ENCODE measurements at places on chromosomes 11 and 22. TPM values are rescaled to one million over a fixed set of nuclear protein-coding genes. Genes with fewer than 3 reads are reported as not detected.

DNA sequence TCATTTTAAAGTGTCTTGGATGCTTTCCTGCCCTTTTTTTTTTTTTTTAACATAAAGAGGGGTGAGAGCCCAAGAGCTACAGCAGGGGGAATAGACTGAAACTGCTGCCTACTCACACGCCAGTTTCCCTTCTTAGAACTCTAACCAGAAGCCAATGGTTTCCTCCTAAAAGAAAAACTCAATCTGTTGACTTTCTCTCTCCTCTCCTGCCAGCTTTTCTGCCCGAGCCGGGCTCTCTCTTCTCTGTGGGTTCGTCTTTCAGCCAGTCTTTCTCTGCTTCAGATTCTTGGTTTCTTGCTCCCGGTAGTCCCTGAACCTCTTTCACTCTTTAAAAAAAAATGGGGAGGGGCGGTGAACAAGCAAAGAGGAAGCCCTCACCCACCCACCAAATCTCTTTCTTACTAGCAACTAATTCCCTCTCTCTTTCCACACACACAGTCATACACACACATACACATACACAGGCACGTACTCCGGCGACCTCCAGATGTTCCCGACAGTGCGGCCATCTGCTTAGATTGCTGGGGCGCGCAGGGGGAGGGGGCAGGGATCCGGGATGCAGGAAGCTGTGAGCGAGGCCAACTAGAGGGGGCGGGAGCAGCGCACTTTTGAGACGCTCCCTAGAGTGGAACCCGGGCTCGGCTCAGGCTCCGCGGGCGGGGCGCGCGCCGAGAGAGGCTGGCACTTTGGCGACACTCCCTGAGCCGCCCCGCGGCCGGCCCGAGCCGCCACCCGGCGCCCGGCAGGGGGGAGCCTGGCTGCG is 444 bp upstream of the TSKU start:
- H3K36me3 ChIP-seq: no peaks in the 10 kb centered on the region
- H3K4me3 ChIP-seq: peak overlapping the region; percentile 87
- peaks cover 62% of the 10 kb centered on the region for H3K4me1 ChIP-seq
- H3K27ac ChIP-seq: peak overlapping the region; percentile 84

The MMP13 gene
- total RNA-seq: not detected

DNA sequence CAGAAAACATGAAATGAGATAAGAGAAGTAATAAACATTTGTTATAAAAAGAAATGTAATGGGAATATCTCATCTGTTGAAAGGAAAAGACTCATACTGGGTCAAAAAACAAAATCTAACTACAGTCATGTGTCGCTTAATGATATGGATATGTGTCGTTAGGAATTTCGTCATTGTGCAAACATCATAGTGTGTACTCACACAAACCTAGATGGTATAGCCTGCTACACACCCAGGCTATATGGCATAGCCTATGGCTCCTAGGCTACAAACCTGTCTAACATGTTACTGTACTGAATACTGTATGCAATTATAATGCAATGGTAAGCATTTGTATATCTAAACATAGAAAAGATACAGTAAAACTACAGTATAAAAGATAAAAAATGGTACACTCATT is 89.8 kb upstream of the ZC3H12C start:
- no peak overlapping the region for H3K27ac ChIP-seq
- H3K4me1 ChIP-seq: no peaks in the 10 kb centered on the region
- no peaks in the 10 kb centered on the region for H3K27me3 ChIP-seq
- H3K36me3 ChIP-seq: no peaks in the 10 kb centered on the region
- no peak overlapping the region for H3K4me3 ChIP-seq

DNA sequence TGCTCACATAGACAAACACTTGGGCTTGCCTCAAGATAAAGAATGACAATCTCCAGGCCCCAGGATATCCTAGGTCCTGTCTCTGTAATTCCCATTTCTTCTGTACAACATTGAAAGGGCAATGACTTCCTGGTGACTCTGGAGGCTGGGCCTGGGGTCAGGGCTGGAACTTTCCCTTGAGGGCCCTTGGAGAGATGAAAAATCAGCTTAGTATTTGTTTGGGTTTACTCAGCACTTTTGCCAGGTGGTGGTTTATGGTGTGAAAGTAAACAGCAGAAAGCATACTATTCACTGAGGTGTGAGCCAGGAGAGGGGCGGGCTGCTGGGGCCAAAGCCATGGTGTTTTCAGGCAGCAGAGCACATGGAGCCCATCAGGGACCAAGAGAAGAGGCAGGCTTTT is 214.7 kb upstream of the NARS2 start:
- no peak for DNase-seq
- no peaks in the 10 kb centered on the region for H3K36me3 ChIP-seq
- H3K27me3 ChIP-seq: no peaks in the 10 kb centered on the region
- H3K4me1 ChIP-seq: no peaks in the 10 kb centered on the region

GRCh38 chr11:64052436-64052835 is 16.7 kb downstream of the FLRT1 start:
- H3K4me1 ChIP-seq: no peaks in the 10 kb centered on the region
- no peaks in the 10 kb centered on the region for H3K27me3 ChIP-seq
- no peak for DNase-seq

DNA sequence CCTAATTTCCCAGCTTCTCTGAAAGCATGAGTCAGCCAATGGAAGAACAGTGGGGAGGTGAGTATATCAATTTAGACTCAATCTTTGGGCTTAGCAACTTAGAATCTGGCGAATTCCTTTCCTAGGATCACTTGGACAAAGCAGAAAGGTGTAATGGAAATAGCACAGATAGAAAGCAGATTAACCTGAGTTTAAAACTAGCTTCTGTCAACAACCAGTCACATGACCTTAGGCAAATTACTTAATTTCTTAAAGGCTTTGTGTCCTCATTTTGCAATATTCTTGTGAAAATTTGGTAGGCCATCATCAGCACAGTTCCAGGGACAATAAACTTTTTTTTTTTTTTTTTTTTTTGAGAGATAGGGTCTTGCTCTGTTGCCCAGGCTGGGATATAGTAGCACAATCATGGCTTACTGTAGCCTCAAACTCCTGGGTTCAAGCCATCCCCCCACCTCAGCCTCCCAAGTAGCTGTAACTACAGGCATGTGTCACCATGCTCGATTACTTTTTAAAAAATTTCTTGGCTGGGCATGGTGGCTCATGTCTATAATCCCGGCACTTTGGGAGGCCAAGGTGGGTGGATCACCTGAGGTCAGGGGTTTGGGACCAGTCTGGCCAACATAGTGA is 40.8 kb upstream of the PCF11 start:
- H3K4me1 ChIP-seq: peaks cover 20% of the 10 kb centered on the region
- no peaks in the 10 kb centered on the region for H3K27me3 ChIP-seq
- no peak overlapping the region for H3K27ac ChIP-seq
- H3K4me3 ChIP-seq: no peak overlapping the region
- no peaks in the 10 kb centered on the region for H3K36me3 ChIP-seq

- no peaks in the 10 kb centered on the region for H3K36me3 ChIP-seq
- no peak overlapping the region for H3K27ac ChIP-seq
- no peak overlapping the region for H3K4me3 ChIP-seq
Observed at GRCh38 chr11:130213143-130213978, 53.8 kb downstream of the ST14 start.

All from stomach (tissue), 19 donors.